Renal pelvis (tissue), 12 donors: ENCODE measurements at places on chromosomes 11 and 22. TPM values are rescaled to one million over a fixed set of nuclear protein-coding genes. Genes with fewer than 3 reads are reported as not detected.

AMOTL1 gene
- 45.4 TPM for polyA plus RNA-seq

- DNase-seq, result no peak
Measured at GRCh38 chr22:48899523-48900326, 927.9 kb downstream of the BRD1 start.

- DNase-seq, result no peak
Measured at GRCh38 chr22:45381348-45381747, 32.1 kb downstream of the SMC1B start.

GUCY1A2 gene
- polyA plus RNA-seq, result 2.7 TPM

P2RX6 gene
- polyA plus RNA-seq, result 1.5 TPM

DNA sequence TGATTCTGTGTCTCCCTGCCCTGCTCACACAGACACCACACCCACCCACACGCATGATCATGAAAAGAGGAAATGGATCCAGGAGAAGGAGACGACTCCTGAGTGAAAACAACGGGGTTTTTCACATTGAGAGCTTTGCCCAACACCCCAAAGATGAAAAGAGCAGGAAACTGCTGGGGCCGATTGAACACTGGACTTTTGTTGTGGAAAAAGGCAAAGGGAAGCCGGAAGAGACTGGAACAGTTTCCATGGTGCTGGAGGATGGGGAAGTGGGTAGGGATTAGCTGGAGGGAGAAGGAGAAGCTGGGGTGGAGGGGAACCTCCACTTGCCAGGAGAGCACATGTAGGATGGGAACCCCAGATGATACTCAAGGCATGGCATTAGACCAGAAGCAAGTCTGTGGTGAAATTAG is 5.2 kb upstream of the SLC43A3 start:
- no peak for DNase-seq

GRCh38 chr22:48866906-48867681 is 960.6 kb downstream of the BRD1 start:
- no peak for DNase-seq

GRCh38 chr22:50053861-50054260 is 4.2 kb downstream of the TTLL8 start:
- no peak for DNase-seq

- no peak for DNase-seq
Measured at GRCh38 chr11:119693253-119693815, 35.7 kb downstream of the NECTIN1 start.
